ENCODE measurements at places on chromosomes 2 and 18.

GRCh38 chr2:27170581-27171337 lies 22.0 kb downstream of the TCF23 start:
- DNase-seq: no peak

DNA sequence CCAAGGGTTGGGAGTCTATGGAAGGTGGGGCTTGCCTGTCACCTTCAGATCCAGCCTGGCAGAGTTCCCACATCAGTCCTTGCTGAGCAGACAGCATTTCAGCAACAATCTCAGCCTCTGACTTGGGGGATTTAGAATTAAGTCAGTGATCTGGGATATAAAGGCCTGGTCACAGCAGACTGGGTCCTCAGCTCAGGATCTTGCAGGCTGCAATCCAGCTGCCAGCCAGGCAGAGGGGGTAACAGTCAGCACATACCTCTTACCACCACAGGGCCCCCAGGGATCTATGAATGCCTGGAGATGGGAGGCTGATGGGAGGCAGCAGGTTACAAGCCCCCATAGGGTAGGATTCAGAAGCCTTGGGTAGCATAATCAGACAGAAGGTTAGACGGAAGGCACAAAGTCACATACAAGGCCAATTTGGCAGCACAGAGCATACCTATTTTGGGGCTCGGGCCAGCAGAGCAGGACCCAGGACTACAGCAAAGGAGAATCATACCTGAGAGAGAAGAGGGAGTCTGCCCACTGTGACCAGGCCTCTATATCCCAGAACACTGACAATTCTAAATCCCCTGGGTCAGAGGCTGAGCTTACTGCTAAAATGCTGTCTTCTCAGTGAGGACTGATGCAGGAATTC lies 163.5 kb downstream of the MTCL1 start:
- no peak for DNase-seq

DNA sequence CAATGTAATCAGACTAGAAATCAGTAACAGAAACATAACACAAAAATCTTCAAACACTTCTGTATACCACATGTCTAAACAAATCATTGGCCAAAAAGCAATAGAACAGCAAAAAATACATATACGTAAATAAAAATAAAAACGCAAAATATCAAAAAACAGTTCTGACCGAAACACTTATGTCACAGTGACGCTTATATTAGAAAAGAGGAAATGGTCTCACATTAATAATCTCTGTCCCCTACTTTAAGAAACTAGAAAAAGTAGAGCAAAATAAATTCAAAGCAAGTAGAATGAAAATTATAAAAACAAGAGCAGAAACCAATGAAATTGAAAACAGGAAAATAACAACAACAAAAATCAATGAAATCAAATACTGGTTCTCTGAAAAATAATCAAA lies 41.9 kb downstream of the TMEM131 start:
- no peak for DNase-seq

- no peak for DNase-seq
These were observed 300.7 kb upstream of the UBE2E3 start for GRCh38 chr2:180679693-180680092.

- no peak for DNase-seq
These were observed 42.0 kb downstream of the FAM161A start for GRCh38 chr2:61811821-61812220.

GRCh38 chr18:79781331-79781941 lies 16.3 kb upstream of the KCNG2 start:
- DNase-seq: no peak

DNA sequence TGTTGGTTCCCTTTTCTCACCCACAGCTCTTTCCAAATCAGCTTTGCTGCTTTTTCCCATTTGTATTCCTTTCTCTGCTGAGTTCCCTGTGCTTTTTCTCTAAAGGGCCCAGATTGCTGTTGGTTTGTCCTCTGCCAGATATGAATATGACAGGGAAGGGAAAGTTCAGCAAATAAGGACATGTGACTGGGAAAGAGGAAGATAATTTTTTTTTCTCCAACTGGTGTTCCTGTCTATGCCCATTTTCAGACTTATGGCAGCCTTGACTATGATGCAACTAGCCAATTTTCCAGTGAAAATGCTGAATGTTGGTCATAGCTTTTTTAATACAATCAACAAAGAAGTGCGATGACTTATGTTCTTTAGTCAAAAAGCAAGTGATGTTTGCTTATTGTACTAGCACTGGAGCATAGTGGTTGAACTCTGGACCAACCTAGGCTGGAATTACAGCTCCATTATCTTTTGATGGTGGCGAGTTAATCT lies 7.7 kb downstream of the MDH1 start:
- DNase-seq: no peak
